ENCODE measurements at places on chromosomes 6 and 20.

DNA sequence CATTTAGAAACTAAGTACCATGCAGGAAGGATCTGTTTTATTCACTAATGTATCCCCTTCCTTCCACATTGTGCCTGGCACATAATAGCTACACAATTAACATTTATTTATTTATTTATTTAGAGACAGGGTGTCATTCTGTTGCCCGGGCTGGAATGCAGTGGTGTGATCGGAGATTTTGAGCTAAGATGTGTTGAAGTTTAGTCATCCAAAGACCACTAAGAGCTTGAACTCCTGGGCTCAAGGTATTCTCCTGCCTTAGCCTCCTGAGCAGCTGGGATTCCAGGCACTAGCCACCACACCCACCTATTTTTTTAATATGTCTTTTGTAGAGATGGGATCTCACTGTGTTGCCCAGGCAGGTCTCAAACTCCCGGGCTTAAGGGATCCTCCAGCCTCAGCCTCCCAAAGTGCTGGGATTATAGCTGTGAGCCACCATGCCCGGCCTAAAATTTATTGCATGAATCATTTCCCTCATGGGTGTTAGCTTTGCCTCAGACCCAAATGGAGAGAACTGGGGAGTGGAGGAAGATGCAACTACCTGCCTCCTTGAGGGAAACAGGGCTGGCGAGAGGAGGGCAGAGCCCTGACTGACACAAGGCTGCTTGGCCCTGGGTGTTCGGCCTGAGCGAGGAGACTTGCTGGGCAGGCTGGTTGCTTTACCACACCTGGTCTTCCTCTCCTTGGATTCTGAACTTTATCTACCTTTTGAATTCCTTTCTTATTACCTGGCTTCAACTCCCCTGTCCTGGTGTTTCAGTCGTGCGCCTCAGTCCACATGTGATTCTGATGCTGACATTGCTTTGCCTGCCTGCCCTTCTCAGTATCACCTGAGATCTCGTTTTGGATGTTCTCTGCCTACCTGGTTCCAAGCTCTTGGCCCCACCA is 1.7 kb upstream of the DYNLT1 start:
- DNase-seq, result no peak

GRCh38 chr6:52990342-52990741 is 4.7 kb downstream of the GSTA4 start:
- DNase-seq, result no peak

DNA sequence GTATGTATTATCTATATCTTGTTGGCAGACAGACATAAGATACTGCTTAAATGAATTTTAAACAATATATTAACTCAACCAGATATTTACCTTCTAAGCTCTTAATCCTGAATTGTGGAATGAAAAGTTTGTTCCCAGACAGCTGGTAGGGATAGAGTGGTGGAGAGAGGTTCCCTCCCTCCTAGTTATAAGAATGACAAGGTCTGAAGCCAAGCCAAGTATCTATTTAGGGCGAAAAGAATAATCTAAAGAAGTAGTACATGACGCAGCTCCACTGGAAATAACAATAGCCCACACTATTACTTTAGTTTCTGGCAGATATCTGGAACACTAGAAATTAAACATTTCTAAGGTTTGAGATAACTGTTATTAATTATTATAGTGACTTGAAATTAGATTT is 104.3 kb downstream of the AHI1 start:
- no peak for DNase-seq

DNA sequence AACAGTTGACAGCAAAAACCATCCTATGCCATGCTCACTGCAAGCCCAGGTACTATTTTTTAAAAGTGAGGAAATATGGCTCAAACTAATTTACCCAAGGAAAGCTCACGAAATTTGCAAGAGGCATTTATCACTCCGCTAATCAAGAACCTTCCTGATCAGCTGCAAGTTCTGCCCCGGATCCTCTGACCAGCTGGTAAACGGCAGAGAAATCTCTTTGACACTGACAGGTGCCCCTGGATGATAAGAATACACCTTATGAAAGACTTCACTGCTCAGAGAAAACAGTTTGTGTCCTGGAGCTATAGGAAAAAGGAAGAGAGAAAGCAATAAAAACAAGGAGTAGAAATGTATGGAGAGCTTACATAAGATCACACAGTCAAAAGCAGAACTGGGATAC is 6.4 kb downstream of the CNKSR3 start:
- DNase-seq, result no peak

DNA sequence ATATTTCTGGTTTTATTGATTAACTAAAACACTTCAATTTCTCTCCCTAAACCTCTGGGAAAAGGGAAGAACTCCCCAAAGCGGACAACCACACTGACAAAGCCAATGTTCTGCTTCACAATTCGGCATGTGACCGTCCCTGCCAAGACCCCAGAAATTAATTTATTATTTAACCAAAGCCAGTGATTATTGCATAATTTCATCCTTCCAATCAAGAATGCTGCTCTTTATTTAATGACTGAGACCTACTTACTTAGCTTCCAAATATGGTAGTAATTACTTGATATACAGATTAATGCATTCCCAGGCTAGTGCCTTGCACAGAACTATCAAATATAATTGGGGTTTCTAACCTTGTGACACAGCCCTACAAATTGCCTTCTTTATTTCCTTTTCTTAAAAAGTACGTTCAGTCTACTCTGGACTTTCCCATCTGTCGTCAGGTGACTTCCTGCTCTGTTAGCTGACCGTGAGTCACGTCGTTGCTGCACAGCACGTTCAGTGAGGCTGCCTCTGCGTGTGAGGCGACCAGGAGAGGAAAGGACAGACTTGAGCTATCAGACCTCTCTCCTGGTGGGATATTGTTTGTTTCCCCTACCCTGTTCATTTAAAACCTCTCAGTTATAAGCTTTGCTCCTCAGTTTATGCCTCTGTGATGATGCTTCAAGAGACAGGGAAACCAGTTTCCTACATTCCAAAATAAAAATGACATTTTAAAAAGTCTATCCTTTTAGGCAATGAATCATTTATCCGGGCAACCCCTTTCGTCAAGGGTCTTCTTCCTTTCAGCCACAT is 55.7 kb upstream of the TNFAIP3 start:
- DNase-seq, result no peak

DNA sequence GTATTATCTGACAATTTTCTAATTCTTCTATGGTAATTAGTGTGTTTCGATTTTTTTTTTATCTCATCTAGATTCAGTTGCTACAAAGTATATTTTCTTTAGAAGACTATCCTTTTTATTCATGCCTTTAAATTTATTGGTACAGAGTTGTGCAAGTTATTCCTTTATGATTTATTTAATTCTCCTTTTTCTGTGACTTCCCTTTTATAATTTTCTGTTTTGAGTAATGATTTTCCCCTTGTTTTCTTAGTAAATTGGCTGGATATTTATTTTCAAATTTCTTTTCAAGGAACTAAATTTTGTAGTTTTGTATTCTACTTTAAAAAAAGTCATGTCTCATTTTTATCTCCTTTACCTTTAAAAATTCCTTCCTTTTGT is 2.4 kb upstream of the IL22RA2 start:
- DNase-seq, result no peak

All from SK-N-DZ (cell line).